ENCODE measurements at places on chromosomes 12 and 14.

GRCh38 chr12:93317227-93317626 lies 60.5 kb upstream of the NUDT4 start:
- no peak for DNase-seq

GRCh38 chr14:19775587-19775986 lies 2.3 kb downstream of the OR4M1 start:
- DNase-seq: no peak

DNA sequence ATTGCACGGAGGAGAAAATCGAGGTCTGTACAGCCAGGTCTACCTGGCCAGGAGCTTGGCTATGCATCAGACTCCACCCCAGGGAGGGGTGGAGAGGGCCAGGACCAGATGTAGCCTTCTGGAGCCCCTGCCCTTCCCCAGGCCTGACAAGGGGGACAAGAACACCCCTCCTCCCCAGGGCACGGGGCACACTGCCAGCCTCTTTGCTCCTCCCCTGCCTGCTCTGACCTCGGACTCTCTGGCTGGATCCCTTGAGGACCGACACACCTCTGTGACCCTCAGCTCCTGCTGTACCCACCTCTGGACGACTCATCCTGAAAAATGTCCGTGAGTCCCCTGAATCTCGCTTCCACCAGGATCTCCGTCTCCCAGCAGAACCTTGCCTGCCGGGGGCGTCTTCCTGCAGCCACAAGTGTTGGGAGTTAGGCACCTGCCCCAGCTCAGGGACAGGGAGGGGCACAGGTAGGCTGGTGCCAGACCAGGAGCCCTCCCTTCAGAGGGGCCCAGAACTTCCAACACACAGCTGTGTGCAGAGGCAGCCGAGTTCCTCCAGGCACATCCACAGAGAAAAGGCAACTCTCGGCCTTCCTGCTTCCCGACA lies 21.8 kb downstream of the AHNAK2 start:
- no peak for DNase-seq

GRCh38 chr12:106601031-106601430 lies 18.2 kb downstream of the RFX4 start:
- DNase-seq: no peak

GRCh38 chr12:86349196-86349595 lies 93.0 kb upstream of the MGAT4C start:
- DNase-seq: no peak

- DNase-seq: no peak
These were observed 184.9 kb downstream of the CALM1 start for GRCh38 chr14:90581745-90582144.

DNA sequence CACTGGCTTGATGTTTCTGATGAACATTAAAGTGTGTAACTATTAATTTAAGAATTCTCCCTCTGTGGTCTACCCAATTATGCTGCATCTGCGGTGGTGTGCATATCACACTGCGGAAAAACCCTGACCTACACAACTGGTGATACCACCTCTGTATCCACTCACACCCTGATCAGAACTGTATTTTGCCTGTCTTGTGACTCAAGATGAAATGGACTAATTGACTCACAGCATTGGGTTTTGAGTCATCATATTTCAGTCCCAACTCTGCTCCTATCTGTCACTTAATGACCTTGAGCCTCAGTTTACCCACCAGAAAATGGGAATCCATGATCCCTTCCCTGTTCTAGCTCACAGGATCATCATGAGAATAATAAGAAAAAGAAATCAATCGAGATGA lies 65.6 kb downstream of the NUAK1 start:
- no peak for DNase-seq

GRCh38 chr12:106213662-106214061 lies 34.2 kb downstream of the CKAP4 start:
- no peak for DNase-seq

DNA sequence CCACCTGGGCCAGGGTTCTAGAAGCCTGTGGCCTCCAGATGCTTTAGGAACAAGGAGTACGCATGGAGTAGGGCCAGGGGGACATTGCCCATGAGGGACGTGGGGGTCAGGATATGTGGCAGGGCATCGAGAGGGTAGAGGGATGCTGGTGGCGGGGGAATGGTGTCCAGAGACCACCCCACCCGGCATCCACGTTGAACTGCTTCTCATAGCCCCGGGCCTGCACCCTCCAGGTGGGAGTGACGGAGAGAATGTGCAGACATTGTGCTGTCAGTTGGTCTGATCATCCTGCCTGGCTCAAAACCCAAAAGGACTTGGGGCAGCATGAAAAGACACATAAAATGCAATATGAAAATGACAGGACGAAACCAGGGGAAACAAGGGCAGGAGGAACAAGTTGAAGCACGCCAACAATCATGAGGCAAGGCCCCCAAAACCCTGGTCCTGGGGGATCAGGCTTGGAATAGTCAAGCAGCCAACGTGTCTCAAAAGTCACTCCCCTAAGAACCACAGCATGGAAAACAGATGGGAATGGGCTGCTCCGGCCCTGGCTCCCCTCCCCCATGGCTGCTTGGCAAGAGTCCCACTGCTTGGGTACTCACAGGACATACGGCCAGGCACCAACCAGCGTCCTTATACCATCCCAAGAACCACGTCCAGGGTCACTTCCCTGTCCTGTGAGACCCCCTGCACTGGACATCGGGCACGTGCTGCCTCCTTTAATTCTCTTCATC lies 117.9 kb downstream of the DICER1 start:
- no peak for DNase-seq

DNA sequence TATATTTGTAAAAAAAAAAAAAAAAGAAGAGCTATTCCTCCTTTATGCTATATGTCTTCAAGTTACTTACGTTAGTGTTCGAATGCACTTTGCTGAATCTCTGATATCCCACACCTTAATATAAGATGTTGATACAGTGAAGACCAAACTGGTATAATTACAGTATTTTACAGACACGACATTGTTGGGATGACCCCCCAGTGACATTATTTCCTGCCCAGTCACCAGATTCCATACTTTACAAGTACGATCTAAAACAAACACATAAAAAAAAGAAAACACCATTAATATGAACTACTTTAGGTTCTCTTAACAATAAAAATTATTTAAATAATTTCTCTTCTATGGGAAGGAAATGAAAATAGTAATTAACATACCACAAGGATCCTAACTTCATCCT lies 133.4 kb downstream of the KIF21A start:
- DNase-seq: no peak

- DNase-seq: no peak
These were observed 175.2 kb upstream of the ATP2B1 start for GRCh38 chr12:89883630-89884389.

- DNase-seq: no peak
These were observed 836.2 kb upstream of the MGAT4C start for GRCh38 chr12:87092421-87092820.

DNA sequence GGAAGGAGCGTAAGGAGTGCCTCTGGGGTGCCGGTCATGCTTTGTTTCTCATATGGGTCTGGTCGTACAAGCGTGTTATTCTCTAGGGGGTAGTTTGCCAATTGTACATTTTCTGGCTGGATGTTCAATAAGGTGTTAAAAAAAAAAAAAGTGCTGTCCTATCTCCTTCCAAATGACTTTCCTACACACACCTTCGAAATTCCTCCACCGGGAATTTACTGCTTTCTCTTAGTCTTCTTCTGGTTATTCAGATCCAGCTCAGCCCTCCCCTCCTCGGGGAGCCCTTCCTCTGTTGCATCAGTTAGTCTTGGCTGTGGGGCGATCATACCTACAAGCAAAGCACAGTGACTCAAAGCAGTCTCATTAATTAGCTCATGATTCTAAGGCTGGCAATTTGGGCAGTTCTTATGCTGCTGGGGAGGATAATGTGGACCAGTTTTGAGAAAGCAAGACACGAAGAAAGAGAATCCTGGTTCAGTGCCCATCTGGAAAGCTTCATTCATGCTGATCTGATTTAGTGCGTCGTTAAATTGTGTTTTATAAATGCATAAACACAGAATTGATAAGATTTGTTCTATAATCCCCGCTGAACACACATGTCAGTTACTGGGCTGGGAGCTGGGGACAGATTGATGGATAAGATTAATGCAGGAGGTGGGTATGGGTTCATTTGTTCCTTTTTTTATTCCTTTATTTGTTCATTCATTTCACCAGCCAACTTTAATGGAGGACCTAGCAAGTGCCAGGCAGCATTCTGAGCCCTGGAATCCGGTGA lies 9.2 kb upstream of the CLMN start:
- no peak for DNase-seq

DNA sequence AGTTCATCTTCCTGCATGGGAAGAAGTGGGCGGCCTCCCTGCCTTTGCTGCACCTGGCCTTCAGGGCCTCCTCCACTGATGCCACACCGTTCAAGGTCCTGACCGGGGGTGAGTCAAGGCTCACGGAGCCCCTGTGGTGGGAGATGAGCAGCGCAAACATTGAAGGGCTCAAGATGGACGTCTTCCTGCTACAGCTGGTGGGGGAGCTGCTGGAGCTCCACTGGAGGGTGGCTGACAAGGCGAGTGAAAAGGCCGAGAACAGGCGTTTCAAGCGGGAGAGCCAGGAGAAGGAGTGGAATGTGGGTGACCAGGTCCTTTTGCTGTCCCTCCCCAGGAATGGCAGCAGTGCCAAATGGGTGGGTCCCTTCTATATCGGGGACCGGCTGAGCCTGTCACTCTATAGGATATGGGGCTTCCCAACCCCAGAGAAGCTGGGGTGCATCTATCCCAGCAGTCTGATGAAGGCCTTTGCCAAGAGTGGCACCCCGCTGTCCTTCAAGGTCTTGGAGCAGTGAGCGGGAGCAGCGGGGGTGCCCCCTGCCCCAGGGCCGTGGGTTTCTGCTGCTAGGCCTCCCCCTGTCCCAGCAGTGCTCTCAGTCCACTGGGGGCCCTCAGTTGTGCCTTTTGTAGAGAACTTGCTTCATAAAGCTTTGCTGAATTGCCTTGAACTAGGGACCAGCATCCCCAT lies 12.4 kb downstream of the CBLN3 start:
- no peak for DNase-seq
